T-helper 1 cell (primary cell): ENCODE measurements at places on chromosomes 6 and 20.

DNA sequence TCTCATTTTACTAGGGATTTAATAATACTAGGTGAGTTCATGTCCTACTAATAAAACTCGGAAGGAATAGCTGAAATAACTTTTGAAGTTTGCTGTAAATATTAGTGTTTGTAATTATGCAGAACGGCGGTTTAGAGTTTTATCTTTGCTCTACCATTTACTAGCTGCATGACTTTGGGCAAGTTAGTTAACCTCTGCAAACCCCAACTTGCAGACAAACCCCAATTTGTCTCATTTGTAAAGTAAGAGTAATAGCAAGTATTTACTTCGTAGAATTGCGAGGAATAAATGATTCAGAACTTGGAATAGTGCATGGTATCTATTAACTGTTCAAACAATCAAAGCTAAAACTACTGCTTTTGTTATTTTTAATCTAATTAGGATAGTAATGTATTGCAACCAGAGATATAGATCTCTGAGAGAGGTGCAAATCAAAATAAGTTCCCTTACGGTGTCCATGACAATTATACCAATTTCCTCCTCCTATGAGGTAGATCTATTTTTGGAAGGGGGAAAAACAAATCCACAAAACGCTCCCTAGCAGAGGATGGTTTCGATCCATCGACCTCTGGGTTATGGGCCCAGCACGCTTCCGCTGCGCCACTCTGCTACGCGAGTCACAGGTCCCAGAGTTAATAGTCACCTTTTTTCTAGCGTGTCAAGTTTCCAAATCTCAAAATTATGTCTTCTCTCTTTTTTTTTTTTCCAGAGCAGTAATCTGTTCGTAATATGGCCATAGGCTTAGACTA lies 35.1 kb upstream of the BTN3A2 start:
- DNase-seq, result peak; percentile 53

DNA sequence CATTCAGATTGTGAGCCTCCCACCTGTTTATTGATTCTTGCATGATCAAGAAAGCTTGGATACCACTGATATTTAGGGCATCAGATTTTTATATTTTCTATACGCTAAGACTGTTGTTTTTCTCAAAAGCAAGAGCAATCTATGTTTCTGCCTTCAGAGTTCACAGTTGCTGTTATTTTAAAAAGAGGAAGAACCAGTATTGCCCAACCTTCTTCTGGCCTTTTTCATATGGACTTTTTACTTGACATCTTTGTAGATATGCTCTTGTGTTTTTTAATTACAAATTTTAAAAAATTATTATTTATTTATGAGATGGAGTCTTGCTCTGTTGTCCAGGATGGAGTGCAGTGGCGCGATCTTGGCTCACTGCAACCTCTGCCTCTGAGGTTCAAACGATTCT lies 28.9 kb downstream of the SLC17A5 start:
- no peak for DNase-seq

DNA sequence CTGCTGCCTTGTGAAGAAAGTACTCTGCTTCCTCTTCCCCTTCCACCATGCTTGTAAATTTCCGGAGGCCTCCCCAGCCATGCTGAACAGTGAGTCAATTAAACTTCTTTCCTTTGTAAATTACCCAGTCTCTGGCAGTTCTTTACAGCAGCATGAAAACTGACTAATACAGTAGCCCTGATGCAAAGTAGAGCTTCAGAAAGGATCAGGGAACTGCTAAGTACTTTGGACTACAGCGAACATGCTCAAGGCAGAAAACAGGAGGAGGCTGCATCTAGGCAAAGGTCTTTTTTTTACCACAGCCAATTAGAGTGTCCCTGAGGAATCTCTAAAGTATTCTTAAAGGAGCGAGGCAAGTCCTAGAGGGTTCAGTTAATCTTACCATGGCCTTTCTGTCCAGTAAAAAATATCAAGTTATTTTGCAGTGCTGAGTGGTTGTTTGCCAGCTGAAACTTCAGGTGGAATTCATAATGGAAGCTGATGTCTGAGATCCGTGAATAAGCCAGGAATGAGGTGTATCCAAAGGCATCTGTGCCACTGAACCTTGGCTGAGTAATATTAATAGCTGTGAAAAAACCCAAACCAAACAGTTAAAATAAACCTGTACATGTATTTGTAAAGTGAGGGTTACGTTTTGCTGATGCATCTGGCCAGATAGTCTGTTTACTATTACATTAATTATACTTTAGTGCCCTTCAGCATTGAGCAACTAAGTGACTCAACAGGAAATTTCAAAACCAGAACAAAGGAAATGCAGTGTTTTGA lies 170.4 kb downstream of the PHF3 start:
- DNase-seq, result no peak

- no peak for DNase-seq
Measured at GRCh38 chr20:2305029-2305428, 9.2 kb downstream of the TGM3 start.

GRCh38 chr20:7696311-7696710 lies 243.9 kb downstream of the HAO1 start:
- no peak for DNase-seq

- DNase-seq, result no peak
Measured at GRCh38 chr6:34102099-34102656, 43.7 kb downstream of the GRM4 start.

DNA sequence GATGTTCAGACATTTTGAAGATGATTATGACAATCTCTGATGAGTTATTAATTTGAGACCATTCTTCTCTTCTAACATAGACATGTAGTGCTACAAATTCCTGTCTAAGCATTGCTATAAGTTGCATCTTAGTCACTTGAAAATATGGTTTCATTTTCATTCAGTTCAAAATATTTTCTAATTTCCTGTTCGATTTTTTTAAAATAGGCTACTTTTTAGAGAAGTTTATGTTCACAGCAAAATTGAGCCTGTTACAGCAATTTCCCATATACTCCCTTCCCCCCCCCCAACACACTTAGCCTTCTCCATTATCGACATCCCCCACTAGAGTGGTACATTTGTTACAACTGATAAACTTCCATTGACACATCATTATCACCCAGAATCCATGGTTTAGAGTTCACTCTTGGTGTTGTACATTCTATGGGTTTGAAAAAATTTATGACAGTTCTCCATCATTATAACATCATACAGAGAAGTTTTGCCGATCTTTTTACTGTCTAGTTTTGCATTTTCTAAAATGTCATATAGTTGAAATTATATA lies 31.2 kb downstream of the PLAGL1 start:
- DNase-seq, result no peak

DNA sequence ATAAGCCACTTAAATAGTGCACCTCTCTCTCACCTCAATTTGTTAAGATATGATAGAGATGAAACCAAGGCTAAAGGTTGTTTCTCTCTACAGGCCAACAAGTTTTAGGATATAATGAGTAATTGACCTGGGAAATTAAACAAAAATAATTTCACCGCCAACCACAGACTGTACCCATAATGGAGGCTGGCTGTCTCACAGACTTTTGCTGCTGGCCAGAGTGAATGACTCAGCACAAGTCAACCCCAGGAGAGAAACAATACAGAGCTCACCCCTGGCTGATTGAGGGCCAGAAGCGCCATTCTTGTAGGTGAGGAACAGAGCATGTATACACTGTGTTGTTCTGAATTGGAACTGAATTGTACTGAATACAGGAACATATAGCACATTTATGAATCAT lies 99.9 kb downstream of the CAP2 start:
- DNase-seq, result no peak

- no peak for DNase-seq
Measured at GRCh38 chr6:113772961-113773360, 84.2 kb upstream of the MARCKS start.

- no peak for DNase-seq
Measured at GRCh38 chr6:44217332-44218143, 812 bp downstream of the MYMX start.

DNA sequence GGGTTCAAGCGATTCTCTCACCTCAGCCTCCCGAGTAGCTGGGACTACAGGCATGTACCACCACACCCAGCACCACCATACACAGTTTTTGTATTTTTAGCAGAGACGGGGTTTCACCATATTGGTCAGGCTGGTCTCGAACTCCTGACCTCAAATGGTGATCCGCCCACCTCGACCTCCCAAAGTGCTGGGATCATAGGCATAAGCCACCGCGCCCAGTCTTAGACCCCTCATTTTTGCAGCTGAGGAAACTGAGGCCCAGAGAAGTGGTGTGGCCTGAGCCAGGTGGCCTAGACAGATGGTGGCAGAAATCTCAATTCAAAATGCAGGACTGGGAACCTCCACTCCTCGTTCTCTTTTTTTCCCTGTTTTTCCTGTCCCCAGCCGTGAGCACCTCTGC lies 12.6 kb upstream of the FAM209A start:
- DNase-seq, result no peak

DNA sequence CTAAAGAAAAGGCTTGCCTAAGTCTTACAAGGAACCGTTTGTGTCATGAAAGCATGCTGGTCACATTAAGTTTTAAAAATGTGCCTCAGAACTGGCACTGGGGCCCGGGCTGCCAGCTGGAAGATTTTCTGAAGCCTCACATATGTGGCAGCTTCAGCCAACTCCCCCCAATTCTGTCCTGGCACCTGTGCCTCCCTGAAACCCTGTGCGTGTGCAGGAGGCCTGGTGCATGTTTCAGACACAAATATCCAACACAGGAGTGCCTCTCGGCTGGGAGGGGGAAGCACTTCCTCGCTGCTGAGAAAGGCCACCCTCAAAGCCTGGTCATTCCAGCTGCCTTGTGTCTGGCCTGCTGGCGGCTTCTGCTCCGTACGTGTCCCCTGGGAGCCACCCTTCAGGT lies 188.5 kb upstream of the SNX9 start:
- no peak for DNase-seq

DNA sequence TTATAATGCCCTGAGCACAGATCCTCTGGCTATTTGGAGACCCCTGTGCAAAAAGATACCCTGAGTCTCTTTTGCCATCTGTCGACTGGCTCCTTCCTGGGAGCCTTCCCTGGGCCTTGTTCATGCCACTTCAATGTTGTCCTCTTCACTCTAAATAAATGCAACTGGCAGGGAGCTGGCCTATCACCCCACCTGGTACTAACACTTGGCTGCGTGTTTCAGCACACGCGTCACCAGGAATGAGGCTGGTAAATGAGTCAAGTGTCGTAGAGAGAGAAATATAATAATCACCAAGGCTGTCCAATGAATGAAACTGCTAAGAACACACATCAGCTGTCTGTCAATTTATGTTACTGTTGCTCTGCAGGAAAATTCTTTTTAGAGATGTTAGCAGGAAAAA lies 374.6 kb upstream of the JARID2 start:
- DNase-seq, result no peak

DNA sequence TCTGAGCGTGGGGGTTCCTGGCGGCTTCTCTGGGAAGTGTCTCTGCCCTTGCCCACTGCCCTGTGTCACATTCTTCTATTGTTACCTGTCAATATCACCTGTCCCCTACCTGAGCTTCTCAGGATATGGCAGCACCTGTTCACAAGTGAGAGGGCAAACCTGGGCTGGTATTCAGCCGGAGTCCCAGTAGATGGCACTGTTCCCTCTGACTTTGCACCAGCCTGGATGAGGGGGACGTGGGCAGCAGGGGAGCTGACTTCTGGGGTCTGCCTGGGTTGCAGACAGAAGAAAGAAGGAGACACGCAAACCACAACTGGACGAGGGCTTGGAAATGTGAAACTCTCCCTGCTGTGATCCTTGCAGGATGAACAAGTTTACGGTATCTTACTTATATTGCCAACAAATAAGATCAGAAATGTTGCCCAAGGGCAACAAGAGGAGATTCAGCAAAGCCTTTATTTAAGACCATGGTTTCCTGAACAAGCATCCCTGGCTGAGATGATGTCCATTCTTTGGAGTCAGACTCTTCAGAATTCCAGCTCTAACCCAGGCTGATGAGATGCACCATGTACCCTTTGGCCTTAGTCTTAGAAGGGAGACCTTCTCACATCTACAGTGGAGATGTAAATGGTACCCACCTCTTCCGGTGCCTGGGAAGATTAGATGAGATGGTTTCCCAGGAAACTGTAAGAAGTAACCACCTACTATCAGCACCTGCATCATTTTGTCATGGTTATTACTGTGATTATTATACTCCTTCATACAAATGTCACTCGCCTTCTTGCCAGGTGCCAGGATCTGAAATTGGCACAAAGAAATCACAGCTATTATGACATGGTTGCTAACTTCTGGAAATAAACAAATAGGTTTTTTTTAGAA lies 400.0 kb upstream of the CDH4 start:
- DNase-seq, result no peak

GRCh38 chr6:42556462-42556861 lies 7.4 kb upstream of the UBR2 start:
- no peak for DNase-seq

DNA sequence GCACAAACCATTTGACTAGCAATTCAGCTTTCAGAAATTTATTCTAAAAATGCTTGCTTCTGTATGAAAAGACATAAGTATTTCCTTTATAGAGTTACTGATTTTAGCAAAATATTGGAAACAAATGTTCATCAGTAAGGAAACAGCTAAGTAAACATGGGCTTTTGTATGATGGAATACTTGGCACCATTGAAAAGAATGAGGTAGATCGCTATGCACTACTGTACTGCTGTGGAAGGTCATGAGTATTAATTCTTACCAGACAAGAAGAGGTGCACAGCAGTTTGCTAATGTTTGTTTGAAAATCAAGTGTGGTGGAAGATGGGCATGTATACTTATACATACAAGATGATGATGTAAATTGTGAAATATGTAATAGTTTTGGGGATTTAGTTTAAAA lies 73.0 kb downstream of the FARS2 start:
- DNase-seq, result no peak

DNA sequence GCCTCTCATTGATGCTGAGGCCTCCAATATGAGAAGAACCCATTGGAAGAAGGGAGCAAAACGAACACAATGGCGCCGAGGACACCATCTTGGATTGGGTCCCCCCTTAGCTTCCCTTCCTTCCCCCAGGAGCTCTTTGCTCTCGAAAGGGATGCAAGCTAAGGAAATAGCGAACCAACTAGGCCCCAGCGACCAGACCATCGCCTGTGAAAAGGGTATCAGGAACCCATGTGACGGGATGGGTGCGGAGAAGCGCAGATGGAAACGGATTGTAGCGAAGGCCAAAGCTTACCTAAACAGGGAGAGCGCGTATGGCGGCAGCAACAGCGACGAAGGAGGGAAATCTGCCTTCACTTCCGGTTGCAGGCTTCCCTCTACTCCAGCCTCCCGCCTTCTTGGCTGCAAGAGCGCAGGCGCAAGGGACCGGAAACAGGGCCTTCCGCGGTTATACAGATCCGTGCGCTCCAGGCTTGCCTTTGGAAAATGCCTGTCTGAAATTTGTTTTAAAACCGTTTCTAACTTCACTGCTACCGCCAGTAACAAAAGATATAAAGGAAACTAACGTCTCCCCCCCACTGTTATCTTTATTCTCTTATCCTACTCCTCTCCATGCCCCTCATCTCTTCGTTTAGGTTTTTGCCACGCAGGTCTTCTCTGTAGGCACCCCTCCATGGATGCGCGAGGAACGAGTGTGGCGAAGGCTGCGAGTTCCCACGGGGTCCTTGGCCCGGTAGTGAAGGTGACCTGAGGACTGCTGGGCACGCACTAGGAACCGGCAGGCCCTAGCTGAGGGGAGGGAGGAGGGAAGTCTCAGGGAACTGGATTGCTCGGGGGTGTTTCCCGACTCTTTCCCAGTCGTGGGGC lies at the start of gene DDX39B:
Gene DDX39B, minus strand, starts transcription at position 346 of the 864 bp plus-strand sequence. CDS start 1,471 bp downstream, outside the sequence.
- peak; percentile 87 for DNase-seq

GRCh38 chr6:108541843-108542759 lies 18.6 kb upstream of the FOXO3 start:
- DNase-seq, result peak; percentile 36

- no peak for DNase-seq
Measured at GRCh38 chr6:70700922-70701876, 33.5 kb downstream of the SMAP1 start.
